ENCODE measurements at places on chromosomes 5 and 9.

DNA sequence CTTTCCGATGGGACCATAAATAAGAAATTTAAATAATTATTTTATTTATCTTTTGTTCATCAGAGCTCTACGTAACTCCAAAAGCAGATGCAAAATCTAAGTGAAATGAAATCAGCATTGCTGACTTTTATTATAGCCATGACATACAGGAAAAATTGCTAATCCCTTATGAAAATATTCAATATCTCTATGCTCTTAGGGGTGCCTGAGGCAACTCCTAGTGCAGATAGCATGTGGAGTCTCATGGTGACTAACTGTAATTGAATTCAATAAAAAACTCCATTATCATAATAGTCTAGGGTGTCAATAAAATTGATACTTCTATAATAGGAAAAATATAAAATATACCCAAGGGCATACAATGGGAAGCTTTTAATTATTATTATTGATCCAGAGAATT, 42.6 kb downstream of the SLC24A2 start:
- no peak for DNase-seq

DNA sequence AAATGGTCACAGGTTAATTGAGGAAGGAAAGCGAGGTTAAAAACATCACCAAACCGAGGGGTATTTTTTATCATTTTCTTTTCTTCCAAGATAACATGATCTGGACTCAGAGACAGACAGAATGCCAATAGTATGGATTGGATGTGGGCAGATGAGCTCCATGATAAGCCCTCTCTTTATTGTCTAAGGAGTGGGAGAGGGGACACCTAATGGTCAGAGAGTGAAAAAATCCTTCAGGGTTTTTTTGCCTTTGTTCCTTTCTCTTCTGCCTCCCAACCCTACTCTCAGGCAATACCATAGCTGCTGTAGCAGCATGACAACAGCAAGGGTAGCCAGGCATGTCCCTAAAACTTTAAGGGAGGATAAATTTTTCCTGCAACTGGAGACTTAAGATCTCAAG, 94.7 kb downstream of the DIRAS2 start:
- DNase-seq = no peak

- no peak for DNase-seq
These were observed 76.6 kb upstream of the CACNA1B start for GRCh38 chr9:137801023-137801319.

- DNase-seq = no peak
These were observed 1.5 kb downstream of the RXRA start for GRCh38 chr9:134327671-134328231.

DNA sequence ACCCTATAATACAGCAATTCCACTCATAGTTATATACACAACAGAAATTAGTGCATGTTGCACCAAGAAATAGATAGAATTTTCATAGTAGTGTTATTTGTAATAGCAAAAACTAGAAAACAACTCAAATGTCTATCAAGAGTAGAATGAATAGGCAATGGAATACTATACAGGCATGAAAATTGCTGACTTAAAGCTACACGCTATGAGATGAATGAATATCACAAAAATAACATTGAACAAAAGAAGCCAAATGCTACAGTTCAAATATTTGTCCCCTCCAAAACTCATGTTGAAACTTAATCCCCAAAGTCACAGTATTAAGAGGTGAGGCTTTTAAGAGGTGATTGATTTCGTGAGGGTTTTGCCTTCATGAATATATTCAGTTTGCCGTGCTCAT, 215.1 kb downstream of the FRMD3 start:
- no peak for DNase-seq

DNA sequence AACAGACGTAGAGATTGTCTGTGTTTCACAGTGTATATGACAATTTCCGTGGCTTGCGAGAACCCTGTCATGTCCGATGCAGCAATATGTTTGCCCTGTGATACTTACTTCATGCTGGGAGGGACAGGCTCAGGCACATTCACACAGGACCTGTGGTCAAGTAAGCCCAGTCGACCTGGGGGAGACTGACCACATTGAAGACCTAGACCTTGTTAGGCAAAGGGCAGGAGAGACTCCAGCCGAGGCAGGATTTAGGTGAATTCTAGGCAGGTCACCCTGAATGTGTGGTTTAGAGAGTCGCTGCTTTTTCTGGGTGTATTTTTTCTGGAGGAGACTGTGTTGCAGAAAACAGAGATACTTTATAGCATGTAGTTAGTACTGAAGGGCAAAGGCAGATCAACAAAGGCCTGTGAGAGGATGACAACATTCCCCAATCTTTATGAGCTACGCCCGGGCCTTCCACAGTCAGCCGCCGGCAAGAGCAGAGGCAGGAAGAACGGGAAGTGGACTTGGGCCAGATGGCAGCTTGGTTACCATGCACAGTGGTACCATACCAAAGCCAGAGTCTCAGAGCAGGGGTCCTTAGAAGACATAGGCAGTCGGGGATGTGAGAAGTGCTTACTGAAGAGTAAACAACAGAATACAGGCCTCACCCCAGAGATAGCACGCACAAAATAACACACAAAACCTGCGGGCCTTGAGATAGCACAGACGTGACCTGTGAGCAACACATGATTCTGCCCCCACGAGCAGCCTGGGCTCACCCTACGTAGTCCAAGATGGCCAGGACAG, 220.7 kb downstream of the CACNA1B start:
- no peak for DNase-seq

GRCh38 chr9:7147121-7148090, 389.6 kb downstream of the KDM4C start:
- DNase-seq = no peak

- DNase-seq = no peak
These were observed 6.6 kb downstream of the ZCCHC7 start for GRCh38 chr9:37127018-37127417.

- no peak for DNase-seq
These were observed 74.3 kb downstream of the C5orf15 start for GRCh38 chr5:133894143-133894542.

GRCh38 chr5:23482642-23483041, 24.8 kb upstream of the PRDM9 start:
- DNase-seq = no peak

GRCh38 chr5:58114324-58114723, 345.6 kb downstream of the PLK2 start:
- no peak for DNase-seq

GRCh38 chr5:93384995-93385394, 196.0 kb downstream of the NR2F1-AS1 start:
- no peak for DNase-seq

DNA sequence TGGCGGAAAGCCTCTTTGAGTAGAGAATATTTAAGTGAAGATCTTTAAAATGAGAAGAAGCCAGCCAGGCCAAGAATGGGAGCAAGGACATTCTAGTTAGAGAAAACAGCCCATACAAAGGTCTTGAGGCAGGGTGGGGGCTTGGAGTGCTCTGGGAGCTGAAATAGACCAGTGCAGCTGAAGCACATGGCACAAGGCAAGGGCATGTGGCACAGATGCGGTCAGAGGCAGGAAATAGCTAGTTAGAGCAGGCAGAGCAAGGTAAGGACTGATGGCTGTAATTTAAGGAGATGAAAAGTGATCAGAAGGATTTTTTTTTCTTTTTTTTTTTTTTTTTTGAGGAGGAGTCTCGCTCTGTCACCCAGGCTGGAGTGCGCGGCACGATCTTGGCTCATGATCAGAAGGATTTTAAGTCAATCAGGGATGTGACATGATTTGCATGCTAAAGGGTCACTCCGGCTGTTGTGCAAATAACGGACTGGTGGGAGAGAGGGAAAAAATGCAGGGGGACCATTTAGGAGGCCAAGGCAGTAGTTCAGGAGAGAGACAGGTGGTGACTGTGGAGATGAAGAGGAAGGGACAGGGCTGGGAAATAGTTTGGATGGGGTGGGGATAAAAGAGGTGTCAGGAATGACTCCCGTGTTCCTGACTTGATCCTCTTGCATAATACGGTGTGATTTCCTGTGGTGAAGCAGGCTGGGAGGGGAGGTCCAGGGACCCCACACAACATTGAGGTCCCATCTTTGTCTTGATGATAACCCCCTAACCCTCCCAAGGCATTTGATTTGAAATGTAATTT, 207.6 kb downstream of the HSPA4 start:
- no peak for DNase-seq

Measured in sciatic nerve (tissue), 2 donors.